ENCODE measurements at places on chromosomes 6 and 20.

- DNase-seq = no peak
Observed at GRCh38 chr20:36895036-36895435, 19.1 kb downstream of the TLDC2 start.

DNA sequence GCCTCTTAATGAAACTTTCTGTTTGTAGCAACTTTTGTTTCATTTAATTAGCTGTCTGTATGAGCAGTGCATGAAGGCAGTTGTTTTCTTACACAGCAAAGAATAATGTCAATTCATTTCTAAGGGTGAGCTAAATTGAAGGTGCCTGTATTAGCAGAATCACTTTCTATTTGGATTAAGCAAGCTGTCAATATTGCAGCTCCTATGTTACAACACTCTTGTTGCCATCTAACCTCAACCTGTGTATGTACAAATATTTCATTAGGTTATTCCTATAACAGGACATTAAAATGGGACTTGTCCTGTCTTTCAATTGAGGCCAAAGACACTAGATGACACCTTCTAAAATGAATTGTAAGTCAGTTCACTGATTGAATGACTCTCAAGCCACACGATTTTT, 647.5 kb downstream of the UTRN start:
- no peak for DNase-seq

DNA sequence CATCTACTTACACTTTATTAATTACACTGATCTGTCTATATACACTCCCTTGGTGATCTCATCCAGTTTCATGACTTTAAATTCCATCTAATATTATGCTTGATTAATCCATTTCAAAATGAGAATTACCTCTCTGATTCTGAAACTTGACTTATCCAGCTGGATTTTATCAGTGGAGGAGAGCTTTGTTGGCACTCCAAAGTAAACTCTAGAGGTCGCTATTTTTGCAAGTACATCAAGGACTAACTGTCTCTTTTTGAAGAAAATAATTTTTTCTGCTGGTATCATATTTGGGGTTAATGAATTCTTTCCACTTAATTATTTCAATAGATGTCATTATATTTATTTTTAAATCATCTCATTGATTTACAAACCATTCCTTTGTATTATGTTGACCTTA, 630.3 kb upstream of the MAN1A1 start:
- no peak for DNase-seq

DNA sequence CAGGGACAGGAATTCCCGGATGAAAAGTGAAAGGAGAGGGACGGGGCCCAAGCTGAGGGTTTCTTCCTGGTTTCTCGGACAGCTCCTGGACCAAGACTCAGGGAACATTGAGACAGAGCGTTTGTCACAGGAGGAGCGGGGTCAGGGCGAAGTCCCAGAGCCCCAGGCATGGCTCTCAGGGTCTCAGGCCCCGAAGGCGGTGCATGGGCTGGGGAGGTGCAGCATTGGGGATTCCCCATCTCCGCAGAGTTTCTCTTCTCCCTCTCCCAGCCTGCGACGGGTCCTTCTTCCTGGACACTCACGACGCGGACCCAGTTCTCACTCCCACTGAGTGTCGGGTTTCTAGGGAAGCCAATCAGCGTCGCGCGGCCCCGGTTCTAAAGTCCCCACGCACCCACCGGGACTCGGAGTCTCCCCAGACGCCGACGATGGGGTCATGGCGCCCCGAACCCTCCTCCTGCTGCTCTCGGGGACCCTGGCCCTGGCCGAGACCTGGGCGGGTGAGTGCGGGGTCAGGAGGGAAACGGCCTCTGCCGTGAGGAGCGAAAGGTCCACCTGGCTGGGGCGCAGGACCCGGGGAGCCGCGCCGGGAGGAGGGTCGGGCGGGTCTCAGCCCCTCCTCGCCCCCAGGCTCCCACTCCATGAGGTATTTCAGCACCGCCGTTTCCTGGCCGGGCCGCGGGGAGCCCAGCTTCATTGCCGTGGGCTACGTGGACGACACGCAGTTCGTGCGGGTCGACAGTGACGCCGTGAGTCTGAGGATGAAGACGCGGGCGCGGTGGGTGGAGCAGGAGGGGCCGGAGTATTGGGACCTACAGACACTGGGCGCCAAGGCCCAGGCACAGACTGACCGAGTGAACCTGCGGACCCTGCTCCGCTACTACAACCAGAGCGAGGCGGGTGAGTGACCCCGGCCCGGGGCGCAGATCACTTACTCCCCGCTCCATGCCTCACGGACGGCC, 54.6 kb upstream of the POLR1H start:
- no peak for DNase-seq

All from COR-L47 (cell line).